RPMI7951 (cell line): ENCODE measurements at places on chromosomes 3 and 15. TPM values are rescaled to one million over a fixed set of nuclear protein-coding genes. Genes with fewer than 3 reads are reported as not detected.

- DNase-seq, result no peak
These were observed 90.1 kb downstream of the SATB1 start for GRCh38 chr3:18334837-18335601.

- no peak for DNase-seq
These were observed 101.6 kb downstream of the CGNL1 start for GRCh38 chr15:57477736-57478522.

DNA sequence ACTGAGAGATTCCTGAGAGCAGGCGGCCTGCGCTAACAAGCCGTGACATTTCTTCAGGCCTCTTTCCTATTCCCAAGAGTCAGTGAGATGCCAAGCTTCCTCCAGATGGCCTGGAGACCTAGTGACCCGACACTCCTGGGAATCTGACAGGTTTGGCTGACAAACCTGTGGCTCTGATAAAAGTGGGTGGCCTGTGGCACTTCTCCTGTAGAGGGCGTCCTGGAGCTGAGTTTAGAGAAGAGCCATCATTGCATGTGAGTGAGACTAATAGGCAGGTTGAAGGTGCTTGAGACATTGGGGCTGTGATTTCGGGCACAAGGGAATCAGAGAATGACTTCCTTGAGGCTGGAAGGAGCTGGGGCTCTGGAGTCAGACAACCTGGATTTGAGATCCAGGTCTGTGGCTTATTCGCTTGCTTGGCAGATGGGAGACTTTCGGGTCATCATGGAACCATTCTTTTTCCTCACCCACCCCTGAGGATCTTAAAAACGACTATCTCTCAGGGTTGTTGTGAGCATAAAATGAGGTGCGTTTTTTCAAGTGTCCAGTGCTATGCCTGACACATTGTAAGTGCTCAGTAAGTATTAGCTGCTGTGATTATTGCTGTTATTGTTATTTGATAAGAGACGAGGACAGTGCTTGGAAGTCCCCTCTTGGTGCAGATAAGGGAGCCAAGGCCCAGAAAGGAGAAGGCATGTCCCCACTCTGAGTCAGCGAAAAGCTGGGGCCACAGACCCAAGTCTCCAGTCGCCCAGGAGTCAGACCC is 77.2 kb downstream of the SCN10A start:
- peak; percentile 33 for DNase-seq

DNA sequence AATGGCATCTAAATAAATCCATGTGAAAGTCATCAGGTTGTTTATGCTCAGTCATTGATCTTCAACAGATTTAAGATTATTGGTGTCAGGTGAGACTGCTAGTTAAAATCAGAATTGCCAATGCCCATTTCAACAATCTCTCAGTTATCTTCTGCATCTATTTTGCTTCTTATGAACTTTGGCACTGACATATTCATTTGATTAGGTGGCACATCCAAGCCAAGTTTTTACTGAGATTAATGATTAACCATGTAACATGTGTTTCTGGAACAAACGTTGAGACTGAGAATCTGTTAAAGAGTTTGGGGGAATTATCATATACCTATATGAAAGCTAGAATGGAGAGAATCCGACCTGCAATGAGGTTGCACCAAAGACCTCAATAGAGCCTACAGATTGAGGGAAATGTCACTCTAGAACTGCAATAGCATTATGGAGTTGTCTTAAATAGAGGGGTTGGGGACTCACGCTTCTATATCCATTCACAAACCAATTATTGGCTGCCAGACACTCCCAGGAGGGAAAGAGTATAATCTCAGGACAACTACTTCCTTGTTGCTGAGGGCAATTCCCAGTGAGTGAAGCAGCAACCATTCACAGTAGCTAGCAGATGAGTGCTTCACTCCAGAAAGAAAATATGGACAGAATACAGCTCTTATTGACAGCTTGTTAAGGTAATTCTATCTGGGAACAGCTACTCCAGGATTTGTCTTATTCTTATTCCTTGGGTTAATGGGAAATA is 891.3 kb downstream of the SQOR start:
- DNase-seq, result no peak

GRCh38 chr15:90190606-90191343 is 10.4 kb upstream of the SEMA4B start:
- no peak for DNase-seq

GRCh38 chr3:131326307-131326706 is 55.3 kb upstream of the NUDT16 start:
- DNase-seq, result peak; percentile 49

DNA sequence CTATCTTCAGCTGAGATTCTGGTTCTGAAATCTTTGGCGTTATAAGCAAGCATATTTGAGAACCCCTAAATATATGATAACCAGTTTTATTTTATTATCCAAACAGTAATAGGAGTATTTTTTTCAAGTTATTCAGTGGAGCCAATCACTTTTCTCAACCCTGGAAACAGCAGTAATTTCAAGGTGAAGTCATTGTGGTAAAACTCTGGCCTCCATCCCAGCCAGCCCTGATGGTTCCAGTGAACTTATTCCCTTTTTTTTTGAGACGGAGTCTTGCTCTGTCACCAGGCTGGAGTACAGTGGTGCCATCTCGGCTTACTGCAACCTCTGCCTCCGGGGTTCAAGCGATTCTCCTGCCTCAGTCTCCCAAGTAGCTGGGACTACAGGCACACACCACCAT is 545.4 kb upstream of the IL12A start:
- DNase-seq, result peak; percentile 60

GRCh38 chr15:40763801-40764628 is at the start of gene GCHFR:
Gene GCHFR (plus strand): TSS chr15:40764068. CDS start chr15:40764181, 113 bp downstream.
- peak; percentile 59 for DNase-seq

DNA sequence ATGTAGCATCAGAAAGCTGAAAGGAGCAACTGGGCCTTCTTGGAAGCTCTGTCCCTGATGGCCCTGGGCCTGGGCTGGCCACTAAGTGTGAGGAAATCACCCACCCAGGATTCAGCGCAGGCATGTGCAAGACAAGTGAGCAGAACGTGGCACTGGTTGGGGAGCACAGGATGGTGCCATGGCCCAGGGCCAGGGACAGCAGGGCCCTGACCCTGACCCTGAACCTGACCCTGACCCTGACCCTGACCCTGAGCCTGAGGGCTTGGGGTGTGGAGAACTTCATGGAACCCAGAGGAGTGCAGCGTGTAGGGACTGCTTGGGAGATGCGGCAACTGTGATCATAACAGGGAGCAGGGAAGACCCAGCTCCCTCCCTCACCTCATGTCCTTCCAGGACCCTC is 5.9 kb upstream of the ALDH1L1 start:
- DNase-seq, result no peak

DNA sequence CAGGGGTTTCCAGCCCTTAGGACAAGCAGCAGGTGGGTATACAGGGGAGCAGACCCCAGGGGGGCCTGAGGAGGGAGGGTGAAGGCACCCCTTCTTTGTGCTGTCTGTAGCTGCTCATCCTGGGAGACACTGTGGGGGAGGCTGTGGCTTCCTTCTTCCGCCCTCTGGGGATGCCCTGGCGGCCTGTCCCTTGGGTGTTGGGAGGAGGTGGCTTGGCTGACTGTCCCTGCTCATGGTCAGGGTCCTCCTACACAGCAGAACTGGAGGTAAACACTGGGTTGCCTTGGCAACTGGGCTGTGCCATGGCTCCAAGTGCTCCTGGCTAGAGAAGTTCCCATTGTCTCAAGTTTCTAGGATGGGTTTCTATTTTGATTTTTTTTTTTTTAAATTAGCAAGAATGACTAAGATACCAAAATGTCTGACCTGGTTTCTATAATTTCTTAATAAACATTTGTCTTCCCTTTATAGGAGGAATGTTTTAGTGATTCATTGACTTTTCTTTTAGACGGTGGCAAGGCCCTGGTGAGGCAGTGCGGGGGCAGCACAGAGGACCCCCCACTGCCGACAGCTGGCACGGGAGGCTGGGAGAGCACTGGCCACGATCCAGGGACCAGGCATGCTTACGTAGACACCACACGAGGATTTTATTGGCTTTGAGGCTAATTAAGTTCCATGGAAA is 12.4 kb downstream of the KLF13 start:
- peak; percentile 99 for DNase-seq

- DNase-seq, result peak; percentile 36
These were observed 145.1 kb downstream of the TNIK start for GRCh38 chr3:171315101-171315500.

DNA sequence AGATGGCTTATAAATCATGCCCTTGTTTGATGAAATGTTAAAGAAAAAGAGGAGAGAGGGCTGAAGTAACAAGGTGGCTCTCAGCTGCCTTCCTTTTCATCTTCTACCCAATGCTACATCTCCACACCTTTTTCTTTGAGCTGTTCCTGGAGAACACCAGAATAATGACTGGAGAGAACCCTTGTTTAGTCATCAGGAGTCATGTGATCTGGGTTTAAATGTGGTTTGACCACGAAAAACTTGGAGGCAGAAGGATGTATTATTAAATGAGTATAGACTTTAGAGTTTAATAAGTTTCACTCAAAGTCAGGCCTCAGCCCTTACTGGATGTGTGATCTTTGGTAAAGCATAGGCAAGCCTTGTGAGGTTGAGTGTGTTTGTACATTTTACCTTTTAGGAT is 230.3 kb upstream of the TBL1XR1 start:
- peak; percentile 64 for DNase-seq

- no peak for DNase-seq
These were observed 38.8 kb downstream of the PYGO1 start for GRCh38 chr15:55549305-55549704.

GRCh38 chr15:91921843-91922198 is 68.3 kb downstream of the SLCO3A1 start:
- no peak for DNase-seq

- no peak for DNase-seq
These were observed 75.1 kb upstream of the GUCA1C start for GRCh38 chr3:109028753-109029152.

GRCh38 chr15:44711743-44712345 is 527 bp downstream of the B2M start:
- DNase-seq, result peak; percentile 41

DNA sequence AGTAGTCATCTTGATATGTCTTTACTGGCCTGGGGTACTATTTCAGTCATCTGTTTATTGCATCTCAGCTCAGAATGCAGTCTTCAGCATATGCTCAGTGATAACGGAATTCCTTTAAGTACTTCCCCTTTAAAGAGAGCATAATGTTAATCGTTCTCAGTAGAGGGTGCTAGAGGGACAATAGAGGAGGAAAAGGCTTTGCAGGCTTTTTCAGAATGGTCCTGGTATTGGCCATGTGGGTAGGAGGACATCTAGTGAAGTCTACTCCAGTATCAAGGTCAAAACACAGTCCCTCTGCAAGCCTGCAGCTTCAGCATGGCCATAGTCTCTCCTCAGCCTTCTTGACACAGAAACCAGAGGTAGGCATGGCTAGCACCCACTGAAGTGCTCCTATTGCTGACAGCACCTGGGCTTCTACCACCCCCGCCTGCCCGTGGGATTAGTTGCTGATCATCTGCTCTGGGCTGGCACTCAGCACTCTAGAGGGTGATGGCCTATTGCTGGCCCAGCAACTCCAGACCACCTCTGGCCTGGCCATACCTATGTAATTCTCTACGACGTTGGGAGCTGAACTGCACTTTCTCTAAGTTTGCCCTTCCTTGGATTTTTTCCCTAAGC is 65.4 kb downstream of the KCNH8 start:
- DNase-seq, result no peak

DNA sequence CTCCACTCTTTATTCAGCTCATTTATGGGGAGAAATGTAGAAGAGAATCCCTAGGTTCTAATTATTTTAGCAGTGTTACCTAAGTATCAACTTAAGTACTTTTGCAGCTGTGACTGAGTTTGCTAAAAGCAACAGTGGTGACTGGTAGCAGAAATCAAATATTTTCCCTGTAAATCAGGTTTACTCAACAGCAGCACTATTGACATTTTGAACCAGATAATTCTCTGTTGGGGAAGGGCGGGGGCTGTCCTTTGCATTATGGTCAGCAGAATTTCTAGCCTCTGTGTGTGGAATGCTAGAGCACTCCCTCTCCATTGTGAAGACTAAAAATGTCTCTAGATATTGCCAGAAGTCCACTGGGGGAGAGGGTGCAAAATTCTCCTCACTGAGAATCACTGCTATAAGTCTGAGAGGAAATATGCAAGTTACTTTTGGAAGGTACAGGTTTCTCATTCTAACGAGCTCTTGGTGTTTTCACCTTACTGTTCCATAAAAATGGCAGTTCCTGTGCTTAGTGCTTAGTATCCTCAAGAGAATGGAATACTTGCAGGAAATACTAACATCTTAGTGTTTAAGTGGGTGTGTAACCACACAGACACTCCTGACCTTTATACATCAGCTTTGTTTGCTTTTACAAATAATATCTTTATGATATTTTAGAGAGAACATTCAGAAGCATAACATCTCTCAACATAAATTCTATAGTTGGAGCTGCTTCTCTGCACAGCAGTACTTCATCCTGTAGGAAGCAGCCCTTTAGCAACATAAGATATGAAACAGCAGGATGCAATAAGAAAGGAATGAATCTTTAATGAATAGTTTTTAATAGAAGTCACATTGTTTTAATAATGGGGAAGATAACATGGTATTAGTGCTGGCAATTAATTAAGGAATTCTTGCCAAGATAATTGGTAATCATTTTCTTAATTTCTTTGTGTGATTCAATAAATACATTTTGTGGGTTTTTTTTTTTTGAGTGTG is 246.5 kb upstream of the GOLIM4 start:
- DNase-seq, result no peak

QTRT2 gene
- total RNA-seq, result 17.7 and 20.4 TPM in 2 replicates

SUCNR1 gene
- 0.12 TPM in 1 of 2 replicates, not detected in the other for total RNA-seq

MST1R gene
- total RNA-seq, result 0.29 and 0.36 TPM in 2 replicates
